ENCODE measurements at places on chromosomes 6 and 20. TPM values are rescaled to one million over a fixed set of nuclear protein-coding genes. Genes with fewer than 3 reads are reported as not detected.

Gene BEND3
- total RNA-seq = 2.4 TPM

DNA sequence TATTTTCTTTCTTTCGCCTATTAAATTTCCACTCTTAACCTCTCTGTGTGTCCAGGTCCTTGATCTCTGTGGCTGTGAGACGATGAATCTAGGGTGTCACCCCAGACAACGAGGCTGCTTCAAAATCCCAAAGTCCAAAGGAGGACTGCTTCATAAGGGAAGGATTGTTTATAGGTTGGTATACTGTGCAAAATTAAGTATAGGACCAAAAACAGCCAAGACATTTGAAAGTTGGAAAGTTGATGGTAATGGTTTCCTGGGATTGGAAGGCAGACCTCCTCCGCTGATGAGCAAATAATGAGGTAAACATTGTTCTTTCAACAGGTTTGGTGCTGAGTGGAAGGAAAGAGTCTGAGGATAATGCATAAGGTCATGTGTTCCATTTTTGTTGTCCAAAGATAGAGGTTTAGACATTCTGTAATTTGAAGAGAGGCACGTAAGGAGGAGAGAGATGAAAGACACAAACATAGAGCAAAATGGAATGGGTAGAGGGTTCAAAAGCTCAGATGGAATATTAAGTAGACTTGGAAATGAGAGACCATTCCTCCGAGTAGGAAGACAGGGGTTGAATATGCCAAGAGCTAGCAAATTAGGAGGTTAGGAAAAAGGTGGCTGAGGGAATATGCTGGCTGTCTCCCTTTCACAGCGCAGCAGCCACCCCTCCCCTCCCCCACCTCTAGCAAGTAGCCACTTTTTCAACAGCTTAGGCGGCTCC, 24.8 kb downstream of the ZNF311 start:
- DNase-seq = no peak

Gene ZC2HC1B
- total RNA-seq = not detected

Gene SNAI1
- 1.3 TPM for total RNA-seq

- DNase-seq = no peak
These were observed 469.1 kb downstream of the DHX35 start for GRCh38 chr20:39431091-39431880.
